ENCODE measurements at places on chromosomes 5 and 9.

DNA sequence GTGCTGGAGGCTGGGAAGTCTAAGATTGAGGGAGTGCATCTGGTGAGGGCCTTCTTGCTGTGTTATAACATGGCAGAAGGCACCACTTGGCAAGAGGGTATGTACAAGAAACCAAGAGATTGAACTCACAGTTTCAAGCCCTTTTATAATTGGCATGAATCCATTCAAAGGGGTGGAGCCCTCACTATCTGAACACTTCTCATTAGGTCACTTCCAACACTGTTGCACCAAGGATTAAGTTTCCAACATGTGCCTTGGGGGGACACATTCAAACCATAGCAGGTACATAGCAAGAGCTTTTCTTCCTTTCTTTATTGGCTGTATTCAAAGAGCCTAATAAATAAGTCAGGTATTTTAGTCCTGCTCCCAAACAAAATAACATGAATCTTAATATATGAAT, 62.7 kb downstream of the PRELID2 start:
- no peak for DNase-seq

DNA sequence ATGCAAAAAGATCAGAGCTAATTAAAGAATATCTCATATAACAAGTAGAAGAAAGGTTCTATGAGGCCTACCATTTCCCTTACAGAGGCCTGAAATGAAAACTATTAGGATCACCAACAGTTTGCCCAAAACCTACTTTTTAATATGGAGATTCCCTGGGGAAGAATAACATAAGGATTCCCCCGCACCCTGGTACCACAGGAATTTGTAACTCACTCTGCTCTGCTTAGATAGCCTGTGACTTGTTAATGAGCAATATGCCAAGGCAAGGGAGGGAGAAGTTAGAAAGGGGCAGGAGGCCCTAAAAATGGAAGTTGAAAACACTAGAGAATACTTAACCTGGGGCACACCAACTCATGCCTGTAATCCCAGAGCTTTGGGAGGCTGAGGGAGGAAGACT, 107.0 kb downstream of the CDH6 start:
- no peak for DNase-seq

DNA sequence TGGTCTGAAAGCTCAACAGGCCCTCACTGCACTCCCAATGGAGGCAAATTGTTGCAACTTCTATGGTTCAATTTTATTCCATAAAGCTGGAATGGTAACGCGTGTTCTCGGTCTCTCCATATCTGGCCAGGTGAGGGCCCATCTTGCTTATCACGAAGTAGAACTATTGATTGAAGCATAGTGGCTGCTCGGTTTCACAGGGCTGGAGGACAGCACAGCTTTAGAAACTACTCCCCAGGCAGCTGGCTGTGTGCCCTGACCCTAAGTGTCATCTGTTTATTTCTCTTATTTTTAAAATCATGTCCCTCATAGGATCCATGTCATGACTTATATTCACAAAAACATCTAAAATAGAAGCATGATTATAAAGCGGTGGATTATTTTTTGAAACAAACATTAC, 223.4 kb downstream of the NPR3 start:
- DNase-seq, result peak; percentile 6

DNA sequence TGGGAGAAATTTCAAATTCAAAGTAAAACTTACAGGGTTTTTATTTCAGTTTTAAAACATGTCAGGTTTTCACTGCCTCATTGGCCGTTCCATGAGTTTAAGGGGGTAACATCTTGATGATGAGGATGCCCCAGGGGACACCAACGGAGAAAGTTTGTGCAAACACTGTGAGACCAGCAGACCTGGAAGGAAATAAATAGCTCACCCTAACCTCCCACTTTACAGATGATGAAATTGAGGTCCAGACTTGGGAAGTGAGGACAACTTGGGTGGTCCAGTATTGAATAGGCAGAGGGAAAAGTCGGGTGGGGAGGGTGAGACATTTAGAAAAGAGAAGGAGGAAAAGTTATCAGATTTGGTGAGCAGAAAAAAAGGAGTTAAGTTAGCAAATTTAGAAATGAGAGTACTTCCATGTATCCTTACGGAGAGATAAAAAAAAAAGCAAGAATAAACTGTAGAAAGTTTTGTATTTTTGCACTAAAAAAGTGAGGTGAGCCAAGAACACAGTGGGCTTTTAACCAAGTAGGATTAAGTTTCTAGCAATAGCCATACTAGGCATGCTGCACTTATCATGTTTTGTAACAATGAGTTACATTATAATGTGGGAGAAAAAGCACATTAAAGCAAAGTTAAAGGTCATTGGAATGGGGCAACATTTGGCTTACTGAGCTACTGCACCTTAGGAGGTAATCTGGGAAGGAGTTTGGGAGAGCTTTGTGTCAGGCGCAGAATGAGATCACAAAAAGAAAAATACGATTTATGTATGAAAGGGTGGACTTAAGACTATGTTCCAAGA, 125.1 kb downstream of the GAS1 start:
- DNase-seq, result no peak

- no peak for DNase-seq
These were observed 368.3 kb downstream of the ENC1 start for GRCh38 chr5:74272024-74272775.

GRCh38 chr9:136530461-136531089, 15.3 kb downstream of the NOTCH1 start:
- no peak for DNase-seq

GRCh38 chr5:61280205-61280604, 51.9 kb upstream of the ZSWIM6 start:
- DNase-seq, result no peak

DNA sequence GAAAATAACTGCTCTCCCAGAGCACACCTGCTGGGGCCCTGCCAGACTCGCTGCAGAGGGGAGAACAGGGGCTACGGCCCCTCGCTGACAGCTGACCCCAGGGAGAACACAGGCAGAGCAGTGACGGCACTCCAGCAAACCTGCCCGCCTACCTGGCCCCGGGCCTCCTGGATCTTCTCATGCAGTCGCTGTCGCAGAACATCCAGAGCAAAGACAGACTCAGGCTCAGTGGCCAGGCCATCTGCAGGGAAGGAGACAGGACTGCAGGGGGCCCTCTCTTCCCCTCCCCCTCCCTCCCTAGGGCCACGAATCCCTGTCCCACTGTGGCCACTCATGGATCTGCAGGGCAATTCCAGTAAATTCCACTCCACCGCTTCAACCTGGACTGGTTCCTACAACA, 2.4 kb downstream of the SURF6 start:
- no peak for DNase-seq

DNA sequence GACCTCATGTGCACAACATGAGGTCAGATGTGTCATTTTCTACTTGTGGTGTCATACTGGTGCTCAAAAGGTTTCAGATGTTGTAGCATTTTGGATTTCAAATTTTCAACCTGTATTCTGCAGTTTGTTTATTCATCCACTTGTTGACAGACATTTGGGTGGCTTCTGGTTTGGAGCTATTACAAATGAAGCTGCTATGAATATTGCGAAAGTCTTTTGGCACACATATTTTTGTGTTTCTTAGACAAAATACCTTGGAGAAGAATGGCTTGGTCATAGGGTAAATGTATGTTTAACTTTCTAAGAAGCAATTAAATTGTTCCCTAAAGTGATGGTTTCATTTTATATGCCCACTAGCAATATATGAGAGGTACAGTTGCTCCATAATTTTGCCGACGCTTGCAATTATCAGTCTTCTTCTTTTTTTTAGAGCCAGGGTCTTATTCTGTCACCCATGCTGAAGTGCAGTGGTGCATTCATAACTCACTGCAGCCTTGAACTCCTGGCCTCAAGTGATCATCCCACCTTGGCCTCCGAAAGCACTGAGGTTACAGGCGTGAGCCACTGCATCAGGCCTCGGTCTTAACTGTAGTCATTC, 70.7 kb upstream of the TRPC7 start:
- DNase-seq, result no peak

GRCh38 chr9:122797316-122798063, 2.4 kb upstream of the OR1K1 start:
- DNase-seq, result no peak

DNA sequence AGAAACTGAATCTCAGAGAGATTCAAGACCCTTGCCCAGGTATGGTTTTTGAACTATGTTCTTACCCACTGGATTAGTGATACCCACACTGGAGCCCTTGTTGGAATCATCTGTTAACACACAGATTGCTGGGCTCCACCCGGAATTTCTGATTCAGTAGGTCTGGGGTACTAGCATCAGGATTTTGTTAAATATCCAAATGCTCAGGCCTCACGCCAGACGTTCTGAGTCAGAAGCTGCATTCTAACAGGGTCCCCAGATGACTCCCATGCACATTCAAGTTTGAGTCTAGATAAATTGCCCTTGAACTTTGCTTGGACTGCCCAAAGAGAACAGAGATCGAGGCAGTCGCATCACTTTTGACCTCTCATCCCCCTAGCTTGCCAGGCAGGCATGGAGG, 182.0 kb upstream of the WWC1 start:
- DNase-seq, result no peak

- no peak for DNase-seq
These were observed 72.8 kb downstream of the NUP214 start for GRCh38 chr9:131198041-131198715.

- no peak for DNase-seq
These were observed 311.3 kb upstream of the GRIN3A start for GRCh38 chr9:102049586-102050246.

- no peak for DNase-seq
These were observed 835.9 kb upstream of the ZNF608 start for GRCh38 chr5:125582352-125582751.

- DNase-seq, result no peak
These were observed 46.8 kb upstream of the SARDH start for GRCh38 chr9:133784731-133785561.

DNA sequence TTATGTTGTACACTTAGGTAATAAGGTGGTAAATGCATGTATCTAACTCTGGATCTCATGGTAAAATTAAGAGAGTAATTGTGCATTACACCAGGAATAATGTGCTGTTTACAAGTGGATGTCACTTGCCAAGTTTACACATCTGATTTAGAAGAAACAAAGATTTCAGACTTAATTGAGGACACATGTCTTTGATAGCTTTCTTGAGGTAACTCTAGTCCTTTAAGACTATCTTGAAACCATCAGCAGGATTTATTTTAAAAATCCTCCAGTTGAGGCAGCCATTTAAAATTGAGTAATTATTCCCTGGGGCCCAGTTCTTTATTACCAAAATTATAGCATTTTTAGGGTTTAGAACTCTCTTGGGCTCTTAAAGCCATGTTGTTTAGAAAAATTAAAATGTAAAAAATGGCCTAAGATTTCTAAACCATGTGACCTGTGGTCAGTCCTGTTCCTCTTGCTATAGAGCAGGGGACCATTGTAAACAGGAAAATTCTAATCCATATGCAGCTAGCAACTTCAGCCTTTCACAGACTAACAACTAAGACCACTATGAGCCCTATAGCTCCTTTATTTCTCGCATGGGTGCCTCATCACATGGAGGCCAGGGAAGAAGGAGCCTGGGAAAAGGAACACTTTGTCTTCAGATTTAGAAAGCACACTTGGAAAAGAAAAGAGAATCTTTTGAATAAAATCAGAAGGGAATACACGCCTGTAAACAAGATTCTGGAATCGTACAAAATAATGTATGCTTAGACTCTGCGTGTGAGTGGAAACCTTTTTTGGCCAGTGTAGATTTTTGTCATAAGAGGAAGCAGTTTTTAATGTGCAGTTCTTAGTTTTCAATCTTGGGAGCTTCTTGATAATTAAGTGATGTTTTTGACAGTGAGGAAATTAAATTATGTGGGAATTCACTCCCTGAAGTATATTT, 71.2 kb downstream of the ZSWIM6 start:
- DNase-seq, result no peak

DNA sequence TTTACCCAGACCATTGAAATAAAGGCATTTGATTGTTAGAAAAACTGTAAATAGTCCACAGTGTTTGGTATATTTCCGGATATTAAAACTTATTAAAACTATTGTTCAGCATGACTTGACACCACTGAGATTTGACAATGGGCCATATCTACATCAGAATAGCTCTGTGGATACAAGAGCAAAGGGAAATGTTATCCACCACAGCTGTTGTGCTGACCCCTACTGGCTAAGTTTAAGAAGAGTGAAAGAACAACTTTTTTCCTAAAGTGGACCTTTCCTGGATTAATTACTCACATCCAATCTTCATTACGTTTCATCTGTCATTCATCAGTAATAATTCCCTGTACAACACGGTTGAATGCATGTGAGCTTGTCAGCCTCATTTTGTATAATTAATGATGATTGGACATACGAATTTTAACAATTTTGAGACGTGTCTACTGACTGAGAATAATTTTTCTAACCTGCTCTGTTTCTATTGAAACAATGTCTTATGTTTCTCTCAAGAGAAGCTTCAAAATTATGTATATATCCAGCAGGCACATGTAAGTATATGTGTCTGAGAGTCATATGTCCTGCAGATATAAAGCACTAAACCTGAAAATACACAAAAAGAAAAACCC, 1952.6 kb downstream of the MAT2B start:
- DNase-seq, result peak; percentile 7

DNA sequence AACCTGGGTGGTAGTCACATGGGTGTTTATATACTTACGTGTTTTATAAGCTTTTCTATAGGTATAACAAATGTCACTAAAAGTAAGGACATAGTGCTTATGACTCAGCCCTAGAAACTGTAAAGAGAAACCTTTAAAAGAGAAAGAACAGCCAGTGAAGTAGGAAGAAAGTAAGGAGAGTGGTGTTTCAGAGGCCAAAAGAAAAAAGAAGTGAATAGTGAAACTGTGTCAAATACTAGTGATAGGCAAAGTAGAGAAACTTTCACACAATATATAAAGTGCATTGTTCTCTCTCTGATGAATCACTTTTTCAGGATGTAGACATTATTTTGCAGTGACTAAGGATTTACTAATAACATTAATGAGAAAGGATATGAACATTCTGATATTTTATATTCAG, 74.2 kb upstream of the SUSD1 start:
- DNase-seq, result no peak

GRCh38 chr9:88852794-88853193, 138.5 kb upstream of the S1PR3 start:
- DNase-seq, result peak; percentile 96

DNA sequence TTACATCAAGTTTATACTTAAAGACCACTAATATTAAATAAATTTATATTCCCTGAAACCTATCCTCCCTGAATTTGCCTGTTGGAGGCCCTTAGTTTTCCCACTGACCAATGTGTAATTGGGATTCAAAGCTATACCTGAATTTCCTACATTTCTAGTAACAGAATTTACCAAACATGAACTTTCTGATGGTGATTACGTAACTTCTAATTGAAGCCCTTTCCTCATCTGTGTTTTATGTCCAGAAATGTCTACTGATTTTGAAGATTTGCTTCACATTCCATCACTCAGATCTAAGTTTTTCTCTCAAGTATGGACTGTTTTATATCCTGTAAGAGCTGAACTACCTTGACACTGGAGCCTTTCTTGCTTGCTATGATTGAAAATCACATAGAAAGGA, 12.8 kb downstream of the ZFP62 start:
- DNase-seq, result no peak

- no peak for DNase-seq
These were observed 280.5 kb upstream of the VLDLR start for GRCh38 chr9:2341126-2341525.

Measured in smooth muscle cell of the brain vasculature (primary cell).